ENCODE measurements at places on chromosomes 6 and 20.
A peak's percentile ranks its signal among the peaks of the same experiment; 100 is the strongest.

- no peak for DNase-seq
Measured at GRCh38 chr6:27812078-27812804, 100.0 kb downstream of the OR2B2 start.

GRCh38 chr6:82363428-82364086, at the start of gene TPBG:
TPBG (plus strand) TSS chr6:82363817; CDS start chr6:82364962, 1,145 bp downstream.
- DNase-seq, result no peak

- DNase-seq, result peak; percentile 57
Measured at GRCh38 chr6:42010185-42010891, 40.0 kb upstream of the TAF8 start.

GRCh38 chr20:3680701-3681351, 984 bp downstream of the ADAM33 start:
- no peak for DNase-seq

DNA sequence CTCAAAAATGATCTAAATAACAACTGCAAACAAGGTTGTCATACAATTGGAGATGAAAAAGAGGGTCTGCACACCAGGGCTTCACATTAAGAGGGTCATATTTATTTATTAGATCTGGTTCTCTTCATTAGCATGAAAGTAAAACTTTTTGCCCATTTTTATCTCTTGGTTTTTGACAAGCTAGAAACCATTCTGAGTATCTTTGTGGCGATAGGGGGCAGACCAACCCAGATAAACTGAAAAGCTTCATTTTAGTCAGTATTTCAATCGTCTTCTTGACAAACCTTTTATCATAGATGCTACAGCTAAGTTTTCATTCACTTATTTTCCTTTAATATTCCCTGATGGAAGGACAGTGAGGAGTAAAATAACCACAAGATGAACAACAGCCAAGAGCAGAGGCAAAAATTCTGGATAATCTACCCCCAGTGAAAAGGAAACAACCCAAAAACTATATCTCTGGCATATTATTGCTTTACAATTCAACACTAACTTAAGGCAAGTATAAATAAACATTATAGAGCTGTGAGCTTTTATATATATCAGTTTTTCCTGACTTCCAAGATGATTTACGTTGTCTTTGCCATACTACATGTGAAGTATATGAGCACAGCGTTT, 45.2 kb downstream of the THEMIS start:
- DNase-seq, result no peak

GRCh38 chr20:35621560-35621946, 5.9 kb downstream of the SPAG4 start:
- no peak for DNase-seq

GRCh38 chr6:152099446-152100182, 292.1 kb downstream of the ESR1 start:
- DNase-seq, result no peak

- DNase-seq, result no peak
Measured at GRCh38 chr6:40982917-40983316, 56.1 kb downstream of the UNC5CL start.

- DNase-seq, result no peak
Measured at GRCh38 chr6:49233483-49233882, 229.6 kb downstream of the MMUT start.

DNA sequence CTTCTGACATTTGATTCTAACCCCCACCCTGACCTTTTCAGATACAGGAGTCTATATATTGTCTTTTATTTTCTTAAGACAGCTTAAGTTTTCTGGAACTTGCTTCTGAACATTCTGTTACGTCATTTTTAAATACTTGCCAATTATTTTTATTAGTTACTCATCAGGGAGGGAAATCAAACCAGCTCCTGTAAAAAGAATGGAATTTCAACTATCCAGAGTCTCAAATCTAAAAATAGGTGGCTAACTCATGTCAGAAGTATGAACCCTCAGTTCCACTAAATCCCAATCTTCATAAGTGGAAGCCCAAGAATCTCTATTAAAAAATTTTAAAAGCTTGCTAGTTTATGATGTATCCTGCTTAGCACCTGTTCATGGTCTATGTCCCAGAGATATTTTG, 900.0 kb downstream of the KIF16B start:
- DNase-seq, result no peak

DNA sequence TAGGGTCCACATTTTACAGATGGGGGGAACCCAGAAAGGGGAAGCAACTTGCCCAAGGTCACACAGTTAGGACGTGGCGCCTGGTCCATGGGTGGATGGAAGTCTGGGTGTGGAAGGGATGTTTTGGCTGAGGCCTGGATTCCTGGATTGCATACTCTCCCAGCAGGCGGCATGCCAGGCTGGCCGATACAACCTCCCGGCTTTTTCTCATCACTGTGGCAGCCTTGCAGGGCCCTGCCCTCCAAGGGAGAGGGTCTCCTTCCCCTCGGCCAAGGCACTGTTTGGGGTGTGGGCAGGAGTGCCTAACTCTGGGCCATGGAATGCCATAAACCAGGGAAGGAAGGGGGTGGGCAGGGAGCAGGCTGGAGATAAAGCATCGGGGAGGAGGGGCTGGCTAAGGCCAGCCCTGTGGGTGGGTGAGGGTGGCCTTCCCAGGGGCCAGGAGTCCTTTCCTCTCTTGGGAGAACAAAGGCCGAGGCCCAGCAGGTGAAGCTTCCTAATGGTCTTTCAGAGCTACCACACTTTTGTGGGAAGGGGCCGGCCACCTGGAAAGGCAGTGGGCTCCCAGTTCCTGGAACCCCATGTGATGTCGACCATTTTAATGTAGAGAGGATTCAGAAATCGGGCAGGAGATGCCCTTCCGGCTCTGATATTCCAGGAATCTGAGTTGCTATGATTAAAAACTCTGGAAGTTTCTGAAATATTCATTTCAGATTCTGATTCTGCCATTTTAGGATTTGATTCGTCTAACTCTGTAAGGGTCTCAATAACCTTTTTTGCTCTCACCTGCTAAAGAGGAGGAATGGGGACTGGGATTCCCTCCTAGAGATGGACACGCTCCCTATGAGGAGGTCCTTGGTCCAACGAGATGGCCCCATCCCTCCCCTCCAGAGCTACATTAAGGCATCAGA, 4.2 kb downstream of the FOXS1 start:
- DNase-seq, result no peak

DNA sequence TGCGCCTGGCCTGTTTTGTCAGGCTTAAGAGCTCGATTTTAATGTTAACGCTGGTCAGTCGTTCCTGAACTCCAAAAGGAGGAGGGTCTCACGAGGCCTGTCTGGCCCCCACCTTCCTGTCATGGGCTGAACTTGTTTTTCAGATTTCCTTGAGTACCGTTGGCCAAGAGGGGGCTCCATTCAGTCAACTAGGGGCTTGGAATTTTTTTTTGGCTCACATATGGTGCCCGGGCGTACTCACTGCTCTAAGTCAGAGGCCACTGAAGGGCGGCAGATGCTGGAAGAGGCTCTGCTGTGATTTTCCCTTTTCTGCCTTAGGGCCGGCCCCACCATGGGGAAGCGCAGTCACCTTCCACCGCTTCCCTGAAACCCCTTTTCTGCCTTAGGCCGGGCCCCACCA, 6.9 kb upstream of the BIRC7 start:
- DNase-seq, result no peak

- DNase-seq, result no peak
Measured at GRCh38 chr6:88843040-88843439, 120.4 kb downstream of the RNGTT start.

Measured in HL-60 (cell line).